ENCODE measurements at places on chromosomes 2 and 18.

GRCh38 chr2:121587131-121587530, 56.5 kb downstream of the RNU4ATAC start:
- DNase-seq, result no peak

DNA sequence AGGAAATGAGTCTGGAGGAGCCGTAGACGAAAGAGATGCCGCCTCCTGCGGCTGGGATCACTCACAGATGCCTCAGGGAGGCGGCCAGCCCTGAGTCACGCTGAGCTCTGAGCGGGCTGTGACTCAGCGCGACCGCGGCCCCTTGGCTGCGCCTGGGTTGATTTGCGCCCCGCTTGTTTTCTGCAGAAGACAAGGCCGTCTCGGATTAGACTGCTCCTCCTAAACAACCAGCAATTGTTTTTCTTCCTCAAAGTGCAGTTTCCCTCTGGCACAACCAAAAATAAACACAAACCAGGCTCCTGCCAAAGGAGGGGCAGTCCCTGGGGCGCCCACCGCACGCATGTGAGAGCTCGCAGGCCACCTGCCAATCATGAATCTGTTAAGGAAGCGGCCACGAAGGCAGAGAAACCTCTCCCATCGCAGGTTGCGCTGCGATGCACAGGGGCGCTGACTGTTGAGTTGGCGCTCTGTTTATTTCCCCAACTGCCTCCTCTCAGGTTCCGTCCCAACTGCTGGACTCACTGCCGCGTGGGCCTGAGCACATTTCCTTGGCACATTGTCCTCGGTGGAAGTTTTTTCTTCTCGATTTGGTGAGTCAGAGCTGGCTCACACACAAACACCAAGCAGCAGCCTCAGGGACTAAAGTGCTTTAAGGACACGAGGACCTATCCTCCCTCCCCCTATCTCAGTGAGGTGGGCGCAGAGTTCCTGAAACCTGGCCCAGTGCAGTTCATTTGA, 85.2 kb upstream of the NDUFV2 start:
- peak; percentile 42 for DNase-seq

DNA sequence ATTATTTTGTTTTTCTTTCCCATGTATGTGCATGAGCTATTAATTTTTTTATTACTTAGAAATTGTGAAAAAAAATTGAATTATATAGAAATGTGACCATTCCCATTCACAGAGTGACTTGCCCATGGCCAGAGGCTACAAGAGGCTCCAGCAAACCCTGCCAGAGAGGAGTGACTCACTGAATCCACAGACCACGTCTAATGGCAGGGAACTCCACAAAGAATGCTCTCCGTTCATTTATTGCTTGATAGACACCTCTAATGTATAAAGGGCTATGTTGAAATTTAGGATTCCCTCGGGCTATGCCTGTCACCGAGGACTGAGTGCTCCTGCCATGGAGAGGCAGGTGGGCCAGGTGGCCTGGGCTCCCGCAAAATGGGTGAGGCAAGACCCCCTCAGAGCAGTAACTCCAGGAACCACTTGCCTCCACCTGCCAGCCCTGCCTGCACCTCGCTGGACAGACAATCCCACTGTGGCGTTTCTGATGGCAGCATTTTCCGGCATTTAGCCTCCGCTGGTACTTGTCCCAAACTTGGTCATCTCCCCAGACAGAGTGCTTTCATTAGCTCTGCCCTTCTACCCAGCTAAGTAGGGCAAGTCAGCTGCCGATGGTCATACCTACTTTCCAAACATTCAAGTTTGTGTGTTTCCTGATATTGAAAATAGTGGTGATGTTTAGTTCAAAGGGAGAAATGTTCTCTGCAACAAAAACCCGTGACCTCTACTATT, 200.3 kb downstream of the PRKCE start:
- DNase-seq, result no peak

- DNase-seq, result no peak
Measured at GRCh38 chr2:130810490-130810889, 26.2 kb upstream of the ARHGEF4 start.

- no peak for DNase-seq
Measured at GRCh38 chr2:20052861-20053281, 1.4 kb upstream of the LAPTM4A start.

GRCh38 chr18:63083555-63083954, 236.0 kb downstream of the BCL2 start:
- DNase-seq, result no peak

Data from activated T-cell treated with anti-CD3 and anti-CD28 coated beads for 1 hour (primary cell).